Astrocyte of the spinal cord (primary cell): ENCODE measurements at places on chromosomes 12 and 14.

DNA sequence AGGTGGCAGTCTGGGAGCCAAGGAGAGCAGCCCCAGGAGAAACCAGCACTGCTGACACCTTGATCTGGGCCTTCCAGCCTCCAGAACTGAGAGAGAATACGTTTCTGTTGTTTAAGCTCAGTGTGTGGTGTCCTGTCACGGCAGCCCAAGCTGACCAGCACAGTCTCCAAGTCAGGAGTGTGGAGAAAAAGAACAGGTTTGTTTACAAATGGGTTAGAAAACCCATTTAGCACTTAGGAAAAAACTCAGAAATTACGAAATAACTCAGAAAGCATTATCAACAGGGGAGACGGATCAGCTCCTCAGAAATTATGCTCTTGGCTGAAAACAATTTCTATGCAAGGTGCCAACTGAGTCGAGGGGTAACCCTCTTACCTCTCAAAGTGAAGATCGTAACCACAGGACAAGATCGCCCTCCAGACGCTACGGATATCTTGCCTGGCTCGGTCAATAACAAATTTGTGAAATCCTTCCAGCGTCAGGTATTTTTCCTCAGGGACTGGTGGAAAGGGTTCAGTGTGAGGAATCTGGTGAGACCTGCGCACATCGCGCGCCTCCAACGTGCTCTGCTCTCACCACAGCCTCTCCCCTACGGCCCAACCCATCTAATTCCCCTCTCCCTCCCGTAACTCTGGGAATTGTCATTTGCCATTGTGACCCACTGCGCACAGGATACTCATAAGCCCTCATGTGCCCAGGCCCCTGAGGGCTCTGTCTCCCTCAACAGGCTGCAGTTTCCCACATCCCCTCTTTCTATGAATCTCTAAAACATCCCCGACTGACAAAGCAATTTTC is 50.2 kb downstream of the TRAFD1 start:
- DNase-seq, result no peak

- DNase-seq, result no peak
Observed at GRCh38 chr14:68692216-68692615, 100.7 kb downstream of the ZFP36L1 start.

- DNase-seq, result no peak
Observed at GRCh38 chr14:95469134-95469481, 47.3 kb downstream of the SYNE3 start.

DNA sequence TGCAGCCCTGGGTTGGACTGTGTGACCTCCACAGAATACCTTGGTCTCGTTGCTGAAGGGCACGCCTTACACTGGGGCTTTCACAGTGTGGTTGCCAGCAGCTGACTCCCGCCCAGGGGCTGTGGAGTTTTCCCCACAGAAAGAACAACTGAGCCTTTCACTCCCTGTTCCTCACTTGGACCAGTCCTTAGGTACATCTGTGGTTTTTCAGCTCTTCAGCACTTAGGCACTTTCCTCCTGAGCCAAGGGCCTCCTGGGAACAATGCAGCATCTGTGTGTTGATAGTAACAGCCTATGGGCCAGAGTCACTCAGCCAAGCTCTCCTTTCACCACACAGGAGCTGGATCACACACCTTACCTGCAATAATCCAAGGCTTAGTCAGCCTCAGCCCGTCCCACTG is 25.0 kb downstream of the ERP27 start:
- no peak for DNase-seq

DNA sequence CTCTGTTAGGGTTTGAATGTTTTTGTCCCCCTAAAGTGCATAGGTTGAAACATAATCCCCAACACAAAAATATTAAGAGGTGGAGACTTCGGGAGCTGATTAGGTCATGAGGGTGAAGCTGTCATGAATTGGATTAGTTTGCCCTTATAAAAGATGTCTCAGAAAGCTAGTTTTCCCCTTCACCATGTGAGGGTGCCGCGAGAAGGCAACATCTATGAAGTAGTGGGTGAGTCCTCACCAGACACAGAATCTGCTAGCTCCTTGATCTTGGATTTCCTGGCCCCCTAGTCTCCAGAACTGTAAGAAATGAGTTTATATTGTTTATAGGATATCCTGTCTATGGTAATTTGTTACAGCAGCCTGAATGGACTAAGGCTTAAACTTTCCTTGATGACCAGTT is 301.5 kb upstream of the ATP2B1 start:
- peak; percentile 17 for DNase-seq

- DNase-seq, result no peak
Observed at GRCh38 chr14:51676549-51676948, 24.8 kb downstream of the FRMD6 start.

DNA sequence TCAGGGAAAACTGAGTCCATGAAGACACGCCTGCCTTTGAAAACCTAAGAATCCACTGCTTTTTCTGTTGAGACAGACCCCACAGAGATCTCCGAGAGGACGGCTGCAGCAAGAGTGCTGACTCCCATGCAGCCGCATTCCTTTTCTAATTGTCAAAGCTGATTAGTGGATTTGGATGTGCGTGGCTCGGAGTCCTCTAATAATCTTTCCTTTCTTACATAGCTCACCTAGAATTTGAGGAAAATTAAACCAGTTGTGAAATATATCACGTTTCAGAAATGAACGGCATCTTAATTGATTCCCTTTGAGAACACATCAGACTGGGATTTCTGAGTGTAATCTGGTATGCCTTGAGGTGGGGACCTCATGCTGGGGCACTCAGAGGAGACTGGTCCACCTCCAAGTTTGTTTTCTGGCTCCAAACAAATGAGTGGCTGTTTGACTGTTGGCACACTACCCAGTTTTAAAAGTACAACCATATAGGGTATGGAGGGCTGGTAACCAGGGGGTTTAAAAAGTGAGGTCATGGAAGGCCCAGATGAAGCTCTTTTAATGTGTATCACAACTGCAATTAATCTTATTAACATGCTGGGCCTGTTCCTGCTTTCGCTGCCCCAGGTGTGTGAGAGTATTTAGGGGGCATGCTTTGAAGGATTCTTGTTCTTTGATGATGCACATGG is 63.3 kb downstream of the RASSF3 start:
- peak; percentile 83 for DNase-seq
